ENCODE measurements at places on chromosomes 5 and 9. TPM values are rescaled to one million over a fixed set of nuclear protein-coding genes. Genes with fewer than 3 reads are reported as not detected.

- no peak for DNase-seq
Measured at GRCh38 chr5:92544036-92544435, 1037.0 kb downstream of the NR2F1-AS1 start.

DNA sequence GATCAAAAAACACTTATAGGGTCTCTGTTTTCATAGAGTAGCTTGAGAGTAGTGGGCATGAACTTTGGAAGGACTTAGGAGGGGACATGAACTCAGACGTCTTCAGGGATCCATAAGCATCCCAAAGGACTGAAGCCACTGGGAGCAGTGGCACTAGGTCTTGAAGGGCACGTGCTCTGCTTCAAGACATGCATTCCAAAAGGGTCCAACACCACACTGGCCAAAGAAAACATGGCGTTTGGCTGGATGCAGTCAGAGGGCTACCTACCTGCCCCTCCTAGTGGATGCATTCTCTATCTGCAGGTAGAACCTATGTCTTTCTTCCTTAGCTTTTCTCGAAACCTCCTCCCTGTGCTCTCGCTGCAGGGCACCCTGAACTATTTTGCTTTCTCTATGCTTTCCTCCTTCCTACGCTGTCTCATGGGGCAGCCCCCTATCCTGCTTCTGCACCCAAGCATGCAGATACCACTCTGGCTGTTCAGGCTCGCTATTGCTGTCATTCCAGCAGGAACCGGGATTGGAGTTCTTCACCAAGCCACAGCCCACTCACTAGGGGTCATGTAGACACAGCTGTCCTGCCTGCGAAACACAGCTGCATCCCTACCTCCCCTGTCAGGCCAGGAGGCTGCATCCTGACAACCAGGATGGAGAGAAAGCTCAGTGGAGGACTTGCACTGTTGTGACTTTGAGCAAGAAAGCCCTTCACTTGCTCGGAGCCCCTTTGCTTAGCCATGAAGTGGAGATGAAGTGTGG, 11.9 kb downstream of the FAM240B start:
- no peak for DNase-seq

PCDH12 gene
- total RNA-seq: not detected

NR5A1 gene
- total RNA-seq: not detected

MYMK gene
- not detected for total RNA-seq
